Suprapubic skin (tissue), 4 donors: ENCODE measurements at places on chromosomes 6 and 20.

- H3K27me3 ChIP-seq, result peaks cover 3% of the 10 kb centered on the region
- H3K27ac ChIP-seq, result peak overlapping the region; percentile 50
- no peak for DNase-seq
- no peaks in the 10 kb centered on the region for H3K36me3 ChIP-seq
- peaks cover 30% of the 10 kb centered on the region for H3K4me1 ChIP-seq
Observed at GRCh38 chr20:36085686-36086267, 68.8 kb upstream of the EPB41L1 start.

- H3K4me1 ChIP-seq, result no peaks in the 10 kb centered on the region
- no peaks in the 10 kb centered on the region for H3K27me3 ChIP-seq
- H3K27ac ChIP-seq, result no peak overlapping the region
- H3K4me3 ChIP-seq, result no peak overlapping the region
- H3K36me3 ChIP-seq, result no peaks in the 10 kb centered on the region
Observed at GRCh38 chr6:149354009-149354408, 36.5 kb downstream of the TAB2 start.

DNA sequence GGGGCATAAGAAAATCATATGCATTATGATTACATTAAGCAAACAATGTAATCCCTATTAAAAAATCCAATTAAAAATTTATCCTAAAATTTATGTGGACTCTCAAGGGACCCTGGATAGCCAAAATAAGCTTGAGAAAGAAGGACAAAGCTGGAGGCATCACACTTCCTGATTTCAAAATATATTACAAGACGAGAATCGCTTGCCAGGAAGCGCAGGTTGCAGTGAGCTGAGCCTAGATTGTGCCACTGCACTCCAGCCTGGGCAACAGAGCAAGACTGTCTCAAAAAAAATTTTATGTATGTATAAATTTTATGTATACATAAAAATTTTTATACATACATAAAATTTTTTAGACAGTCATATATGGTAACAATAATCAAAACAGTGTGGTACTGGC, 48.5 kb upstream of the GCNT2 start:
- H3K4me1 ChIP-seq, result no peaks in the 10 kb centered on the region
- H3K27ac ChIP-seq, result no peak overlapping the region
- H3K4me3 ChIP-seq, result no peak overlapping the region

GRCh38 chr6:64243618-64244017, 608.0 kb downstream of the PHF3 start:
- no peak for DNase-seq
- no peaks in the 10 kb centered on the region for H3K4me1 ChIP-seq
- H3K27ac ChIP-seq, result no peak overlapping the region
- no peaks in the 10 kb centered on the region for H3K27me3 ChIP-seq

DNA sequence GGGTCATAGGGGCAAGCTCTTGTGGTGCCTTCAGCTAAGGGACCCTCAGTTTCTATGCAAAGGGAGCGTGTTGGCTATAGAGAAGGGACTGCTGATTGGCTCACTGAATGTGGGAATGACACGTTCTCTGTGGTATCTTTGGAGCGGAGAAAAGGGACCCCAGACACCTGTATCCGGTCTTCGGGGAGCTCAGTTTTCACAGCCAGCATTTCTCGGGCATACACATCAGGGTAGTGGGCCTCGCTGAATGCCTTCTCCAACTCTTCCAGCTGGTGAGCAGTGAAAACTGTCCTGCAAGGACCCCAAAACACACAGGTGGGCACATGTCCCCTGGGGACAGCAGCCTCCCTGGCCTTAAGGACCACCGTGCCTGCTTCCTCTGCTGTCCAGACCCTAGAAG, 3.3 kb downstream of the VSX1 start:
- H3K4me3 ChIP-seq, result no peak overlapping the region
- H3K27ac ChIP-seq, result no peak overlapping the region
- H3K4me1 ChIP-seq, result peaks cover 31% of the 10 kb centered on the region
- H3K27me3 ChIP-seq, result peaks cover 76% of the 10 kb centered on the region
- H3K36me3 ChIP-seq, result no peaks in the 10 kb centered on the region
- DNase-seq, result no peak

DNA sequence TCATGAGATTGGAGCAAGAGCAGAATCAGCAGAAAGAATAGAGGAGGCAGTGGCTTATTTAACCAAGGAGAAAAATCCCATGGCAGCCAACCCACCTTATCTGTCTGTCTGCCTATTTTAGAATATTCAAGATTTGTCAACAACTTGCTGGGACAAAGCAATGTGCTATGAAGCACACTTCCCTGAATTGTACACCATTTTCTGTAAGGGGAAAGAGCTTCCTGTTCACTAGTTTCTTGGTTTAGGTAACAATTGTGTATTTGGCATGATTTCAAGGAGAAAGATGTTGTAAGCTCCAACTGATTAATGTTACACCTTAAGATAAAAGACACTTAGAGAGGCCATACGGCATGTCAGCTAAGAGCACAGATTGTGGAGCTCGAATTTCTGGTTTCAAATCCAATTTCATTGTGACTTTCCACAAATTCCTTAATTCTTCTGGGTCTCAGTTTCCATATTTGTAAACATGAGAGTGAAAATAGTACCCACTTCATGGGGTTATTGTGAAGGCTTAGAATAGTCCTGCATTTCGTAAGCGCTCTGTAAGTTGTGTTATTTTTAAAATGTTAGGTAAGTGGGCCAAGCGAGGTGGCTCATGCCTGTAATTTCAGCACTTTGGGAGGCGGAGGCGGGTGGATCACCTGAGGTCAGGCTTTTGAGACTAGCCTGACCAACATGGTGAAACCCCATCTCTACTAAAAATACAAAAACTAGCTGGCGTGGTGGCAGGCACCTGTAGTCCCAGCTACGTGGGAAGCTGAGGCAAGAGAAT, 4.8 kb upstream of the MUC22 start:
- H3K27ac ChIP-seq, result no peak overlapping the region
- no peaks in the 10 kb centered on the region for H3K36me3 ChIP-seq
- H3K4me3 ChIP-seq, result no peak overlapping the region
- DNase-seq, result peak; percentile 14
- no peaks in the 10 kb centered on the region for H3K27me3 ChIP-seq
- H3K4me1 ChIP-seq, result no peaks in the 10 kb centered on the region

- H3K27me3 ChIP-seq, result no peaks in the 10 kb centered on the region
- H3K4me1 ChIP-seq, result peaks cover 3% of the 10 kb centered on the region
- H3K27ac ChIP-seq, result no peak overlapping the region
- no peak for DNase-seq
- no peaks in the 10 kb centered on the region for H3K36me3 ChIP-seq
Observed at GRCh38 chr6:8070718-8071117, 6.5 kb upstream of the BLOC1S5 start.

DNA sequence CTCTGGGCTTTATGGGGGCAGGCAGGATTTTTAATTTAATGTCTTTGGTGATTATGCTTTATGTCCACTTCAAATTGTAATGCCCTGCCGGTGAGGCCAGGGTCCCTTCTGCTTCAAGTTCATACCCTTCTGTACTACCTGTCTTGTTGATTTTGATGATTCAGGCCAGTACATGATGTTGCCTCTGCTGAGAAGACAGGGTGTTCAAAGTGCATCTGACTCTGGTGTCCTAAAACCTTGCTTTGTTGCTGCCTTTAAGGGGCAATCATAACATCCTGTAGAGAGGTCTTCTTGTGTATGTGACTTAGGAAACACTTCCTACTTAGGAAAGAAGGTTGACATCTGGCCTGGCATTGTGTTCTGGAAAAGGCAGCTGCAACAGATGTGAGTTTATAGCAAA, 113.2 kb downstream of the TMEM170B start:
- no peak overlapping the region for H3K27ac ChIP-seq
- H3K27me3 ChIP-seq, result no peaks in the 10 kb centered on the region
- H3K36me3 ChIP-seq, result no peaks in the 10 kb centered on the region

DNA sequence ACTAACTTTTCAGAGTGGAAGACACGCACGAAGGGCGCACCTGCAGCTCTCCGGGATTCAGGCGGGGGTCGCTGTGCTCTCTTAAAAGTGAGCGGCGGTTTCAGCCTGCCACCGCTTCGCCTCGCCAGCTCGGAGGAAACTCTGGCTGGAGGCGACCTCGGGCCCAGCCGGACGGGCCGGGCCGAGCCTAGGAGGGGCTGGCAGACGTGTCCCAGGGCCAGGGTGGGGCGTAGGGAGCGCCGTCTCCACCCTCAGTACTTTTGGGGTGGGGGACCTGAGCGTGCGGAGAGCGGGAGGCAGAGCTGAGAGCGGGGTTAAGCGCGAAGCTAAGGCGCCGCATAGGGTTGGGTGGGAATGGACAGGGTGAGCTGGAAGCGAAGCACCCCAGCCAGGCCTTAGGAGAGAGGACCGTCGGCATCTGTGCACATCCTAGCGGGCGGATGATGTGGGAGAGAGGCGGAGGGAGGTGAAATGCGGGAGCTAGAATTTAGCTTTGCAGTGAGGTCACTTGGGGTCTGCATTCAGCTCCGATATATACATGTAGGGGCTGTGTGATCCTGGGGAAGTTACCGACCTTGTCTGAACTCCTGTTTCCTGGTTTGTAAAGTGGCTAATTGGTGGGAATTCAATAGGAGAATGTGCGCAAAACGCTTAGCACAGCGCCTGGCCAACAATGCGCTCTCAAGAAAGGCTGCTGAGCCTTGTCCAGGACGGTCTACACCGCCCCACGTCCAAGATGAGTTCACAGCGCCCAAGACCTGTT, 6.5 kb upstream of the TFAP2A start:
- H3K27ac ChIP-seq, result no peak overlapping the region
- H3K27me3 ChIP-seq, result peaks cover 87% of the 10 kb centered on the region
- no peaks in the 10 kb centered on the region for H3K36me3 ChIP-seq
- H3K4me3 ChIP-seq, result no peak overlapping the region

GRCh38 chr20:34876406-34877282, at the start of gene ACSS2:
Gene ACSS2 (plus strand): TSS chr20:34876612. CDS start chr20:34876646, 34 bp downstream.
- peak within 1 kb of the TSS; percentile 91 for H3K4me3 ChIP-seq
- H3K27me3 ChIP-seq, result no peaks in the 10 kb centered on the region
- no peak for DNase-seq
- peak within 1 kb of the TSS; percentile 88 for H3K27ac ChIP-seq

DNA sequence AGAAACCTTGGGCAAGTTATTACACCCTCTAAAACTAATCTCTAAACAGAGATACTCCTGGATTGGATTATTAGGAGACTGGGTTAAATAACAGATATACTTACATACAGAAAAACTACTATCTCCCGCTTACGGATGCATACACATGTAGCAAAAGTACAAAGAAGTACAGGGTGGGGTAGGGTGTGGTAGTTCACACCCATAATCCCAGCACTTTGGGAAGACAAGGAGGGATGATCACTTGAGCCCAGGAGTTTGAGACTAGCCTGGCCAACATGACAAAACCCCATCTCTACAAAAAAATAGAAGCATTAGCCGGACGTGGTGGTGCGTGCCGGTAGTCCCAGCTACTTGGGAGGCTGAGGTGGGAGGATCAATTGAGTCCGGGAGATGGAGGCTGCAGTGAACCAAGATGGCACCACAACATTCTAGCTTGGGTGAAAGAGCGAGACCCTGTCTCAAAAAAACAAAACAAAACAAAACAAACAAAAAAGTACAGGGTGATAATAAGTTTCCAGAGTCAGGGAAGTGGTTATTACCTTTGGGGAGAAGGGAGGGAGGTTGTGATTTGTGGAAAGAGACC, 8.1 kb downstream of the PIM1 start:
- no peak for DNase-seq
- H3K4me3 ChIP-seq, result no peak overlapping the region
- no peaks in the 10 kb centered on the region for H3K27me3 ChIP-seq
- H3K4me1 ChIP-seq, result peaks cover 24% of the 10 kb centered on the region
- peaks cover 25% of the 10 kb centered on the region for H3K36me3 ChIP-seq

DNA sequence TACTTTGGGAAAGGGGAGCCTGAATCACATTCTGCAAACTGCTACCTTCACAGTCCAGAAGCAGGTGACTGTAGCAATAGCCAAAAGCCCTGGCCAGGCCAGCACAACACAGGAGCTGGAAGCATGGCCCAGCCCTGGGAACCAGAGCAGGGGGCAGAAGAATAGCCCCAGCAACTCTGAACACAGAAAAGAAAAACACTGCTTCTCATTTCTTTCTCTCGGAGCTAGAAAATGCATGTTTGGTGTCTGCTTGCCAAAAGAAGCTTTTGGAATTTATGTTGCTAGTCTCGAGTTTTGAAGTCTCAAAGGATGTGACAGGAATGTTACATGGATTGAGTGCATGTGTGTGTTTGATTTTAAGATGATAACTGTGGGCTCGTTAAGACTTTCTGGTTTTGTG, 79.8 kb upstream of the SCAF8 start:
- DNase-seq, result no peak
- no peaks in the 10 kb centered on the region for H3K36me3 ChIP-seq
- no peak overlapping the region for H3K4me3 ChIP-seq
- peaks cover 23% of the 10 kb centered on the region for H3K4me1 ChIP-seq

DNA sequence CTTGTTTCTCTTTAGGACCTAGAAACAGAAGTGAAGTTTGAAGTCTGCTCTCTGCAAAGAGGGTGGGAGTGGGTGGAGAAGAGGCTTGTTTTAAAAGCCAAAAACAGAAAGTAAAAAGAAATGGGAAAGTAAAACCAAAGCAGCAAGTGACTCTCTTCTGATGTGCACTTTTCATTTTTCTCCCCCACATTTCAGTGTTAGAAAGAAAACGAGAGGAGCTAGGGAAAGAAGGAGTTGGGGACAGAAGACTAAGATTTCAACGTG, 1.3 kb downstream of the C6orf141 start:
- peaks cover 7% of the 10 kb centered on the region for H3K27me3 ChIP-seq
- no peaks in the 10 kb centered on the region for H3K36me3 ChIP-seq
- peaks cover 37% of the 10 kb centered on the region for H3K4me1 ChIP-seq
- DNase-seq, result no peak
- peak overlapping the region; percentile 60 for H3K4me3 ChIP-seq
- no peak overlapping the region for H3K27ac ChIP-seq

DNA sequence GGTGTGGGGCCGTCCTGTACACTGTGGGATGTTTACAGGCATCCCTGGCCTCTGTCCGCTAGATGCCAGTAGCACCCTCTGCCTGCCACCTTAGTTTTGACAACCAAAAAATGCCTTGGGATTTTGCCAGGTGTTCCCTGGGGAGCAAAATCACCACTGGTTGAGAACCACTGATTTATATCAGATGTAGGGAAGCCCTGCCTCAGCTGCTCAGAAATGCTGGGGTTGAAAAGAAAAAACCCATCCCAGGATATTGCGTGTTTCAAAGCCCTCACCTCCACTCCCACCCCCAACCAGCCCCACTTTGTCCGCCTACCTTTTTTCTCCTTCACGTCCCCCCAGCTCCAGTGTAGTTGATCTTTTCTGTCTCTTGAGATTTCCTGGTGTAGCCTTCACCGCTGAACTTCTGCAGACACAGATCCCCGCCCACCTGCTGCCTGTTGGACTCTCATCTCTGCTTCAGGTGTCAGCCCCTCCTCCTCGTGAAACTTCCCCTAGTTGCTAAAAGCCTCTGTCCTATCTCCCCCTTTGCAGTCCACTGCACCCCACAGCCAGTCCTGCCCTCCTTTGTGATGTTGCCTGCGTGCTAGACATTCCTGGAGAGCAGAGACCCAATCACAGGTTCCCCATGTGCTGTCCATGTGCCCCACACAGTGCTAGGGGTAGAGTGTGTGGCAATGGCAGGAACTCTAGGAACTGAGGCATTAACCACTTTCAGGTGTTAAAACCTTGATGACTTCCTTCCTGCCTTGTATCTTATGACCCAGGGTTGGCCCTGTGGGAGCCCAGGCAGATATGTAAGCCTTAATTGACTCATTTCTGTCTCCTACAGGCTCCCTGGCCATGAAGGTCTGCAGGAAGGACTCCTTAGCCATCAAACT, 98.9 kb downstream of the TBC1D7 start:
- H3K27ac ChIP-seq, result no peak overlapping the region
- DNase-seq, result no peak
- no peaks in the 10 kb centered on the region for H3K4me1 ChIP-seq
- peaks cover 4% of the 10 kb centered on the region for H3K36me3 ChIP-seq
- no peaks in the 10 kb centered on the region for H3K27me3 ChIP-seq
